ENCODE measurements at places on chromosomes 5 and 9. TPM values are rescaled to one million over a fixed set of nuclear protein-coding genes. Genes with fewer than 3 reads are reported as not detected.

Gene GDA
- 22.6 TPM for total RNA-seq

Gene PAXX
- total RNA-seq: 14.8 TPM

Gene LPAR1
- total RNA-seq: 13.0 TPM

Gene RASEF
- 0.25 TPM for total RNA-seq

All from temporal lobe (tissue), 4 donors.